ENCODE measurements at places on chromosomes 13 and 19.

GRCh38 chr19:38492181-38492813 is 58.8 kb downstream of the RYR1 start:
- DNase-seq = no peak

- no peak for DNase-seq
Observed at GRCh38 chr19:12034620-12035019, 859 bp downstream of the ZNF433 start.

DNA sequence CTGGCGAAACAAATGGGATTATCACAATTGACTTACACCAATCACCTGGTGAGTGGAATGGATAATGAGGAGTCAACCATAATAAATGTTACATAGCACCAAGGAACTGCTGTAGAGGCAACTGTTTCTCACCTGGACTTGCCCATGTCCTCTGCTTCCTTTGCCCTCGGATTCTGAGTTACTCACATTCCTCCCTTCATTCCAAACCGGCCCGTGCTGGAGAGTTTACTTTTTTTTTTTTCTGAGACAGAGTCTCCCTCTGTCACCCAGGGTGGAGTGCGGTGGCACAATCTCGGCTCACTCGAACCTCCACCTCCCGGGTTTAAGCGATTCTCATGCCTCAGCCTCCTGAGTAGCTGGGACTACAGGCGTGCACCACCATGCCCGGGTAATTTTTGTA is 41.5 kb upstream of the TSC22D1 start:
- DNase-seq = no peak

DNA sequence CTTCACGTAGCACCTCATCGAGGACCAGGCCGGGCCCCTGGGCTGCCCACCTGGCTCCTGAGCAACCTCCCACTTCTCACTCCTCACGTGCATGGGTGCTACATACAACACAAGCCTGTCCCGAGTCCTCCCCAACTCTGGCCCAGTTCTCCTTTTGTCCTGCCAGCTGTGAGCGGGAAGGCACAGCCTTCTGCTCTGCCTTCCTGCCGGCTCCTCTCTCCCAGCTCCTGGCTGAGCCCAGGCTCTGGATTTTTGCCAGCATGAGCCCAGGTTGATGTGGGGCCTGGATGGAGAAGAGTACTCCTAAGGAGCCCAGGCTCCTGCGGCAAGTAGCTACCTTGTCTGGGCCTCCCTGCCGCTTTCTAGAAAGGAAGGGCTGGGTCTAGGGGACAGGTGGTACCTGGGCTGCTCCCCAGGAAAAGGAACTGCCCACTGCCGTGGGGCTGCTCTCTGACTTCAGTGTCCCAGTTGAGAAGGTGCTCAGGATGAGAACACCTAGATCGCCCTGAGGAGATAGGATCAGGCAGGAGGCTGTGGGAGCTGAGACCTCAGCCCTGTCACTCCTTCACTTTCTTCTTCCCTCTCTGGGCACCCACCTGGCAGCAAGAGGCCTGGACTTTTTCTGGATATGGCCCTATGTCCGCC is 23.6 kb downstream of the LYL1 start:
- DNase-seq = no peak

DNA sequence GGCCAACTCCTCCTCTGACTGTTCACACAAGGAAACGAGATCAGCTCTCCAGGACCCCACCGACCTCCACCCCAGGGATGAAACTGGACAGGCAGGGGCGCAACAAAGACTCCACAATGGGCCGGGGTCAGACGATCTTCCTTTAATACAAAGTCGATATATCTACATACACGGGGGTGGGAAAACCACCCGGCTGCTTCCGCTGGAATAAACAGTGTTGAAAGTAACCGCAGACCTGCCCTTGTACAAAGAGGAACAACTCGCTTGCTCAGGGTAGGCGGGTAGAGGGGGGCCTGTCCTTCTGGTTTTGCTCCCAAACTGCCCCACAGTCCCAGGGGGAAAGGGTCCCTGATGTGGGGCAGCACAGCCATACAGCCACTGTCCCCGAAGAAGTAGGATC is 135.2 kb downstream of the PTPRS start:
- DNase-seq = no peak

DNA sequence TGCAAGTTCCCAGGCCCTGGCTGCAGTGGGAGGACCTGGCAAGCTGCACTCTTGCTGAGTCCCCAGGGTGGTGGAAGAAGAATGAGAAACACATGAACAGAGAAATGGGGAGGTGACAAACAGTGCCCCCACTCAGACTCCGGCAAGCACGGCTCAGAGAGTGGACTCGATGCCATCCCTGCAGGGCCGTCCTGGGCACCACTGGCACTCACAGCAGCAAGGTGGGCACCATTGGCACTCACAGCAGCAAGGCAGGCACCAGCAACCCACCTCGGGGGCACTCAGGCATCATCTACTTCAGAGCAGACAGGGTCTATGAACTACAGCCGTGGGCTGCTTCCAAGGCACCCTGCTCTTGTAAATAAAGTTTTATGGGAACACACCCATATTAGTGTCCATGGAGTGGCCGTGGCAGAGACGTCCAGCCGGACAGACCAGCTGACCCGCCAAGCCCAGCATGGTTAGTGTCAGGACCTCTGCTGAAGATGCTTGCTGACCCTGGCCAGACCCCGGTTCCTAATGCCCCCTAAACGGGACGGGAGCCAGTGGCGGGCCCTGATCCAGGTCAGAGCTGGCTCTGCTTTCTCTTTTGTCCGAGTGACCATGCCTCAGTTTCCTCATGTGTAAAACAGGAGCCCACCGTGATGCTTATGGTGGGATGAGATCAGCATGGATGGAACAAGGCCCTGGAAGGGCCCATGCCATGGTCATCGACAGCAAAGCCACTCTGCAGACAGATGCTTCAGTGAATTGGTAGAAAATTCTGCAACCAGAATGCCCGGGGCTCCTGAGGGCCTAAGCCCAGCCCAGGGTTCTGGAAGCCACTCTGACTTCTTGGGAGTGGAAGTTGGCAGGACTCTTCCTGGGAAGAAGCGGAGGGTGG is 2.1 kb upstream of the F10 start:
- DNase-seq = no peak

GRCh38 chr19:41746593-41747227 is 8.6 kb upstream of the CEACAM6 start:
- peak; percentile 12 for DNase-seq

- no peak for DNase-seq
Observed at GRCh38 chr13:101283782-101284181, 132.5 kb downstream of the NALCN start.

DNA sequence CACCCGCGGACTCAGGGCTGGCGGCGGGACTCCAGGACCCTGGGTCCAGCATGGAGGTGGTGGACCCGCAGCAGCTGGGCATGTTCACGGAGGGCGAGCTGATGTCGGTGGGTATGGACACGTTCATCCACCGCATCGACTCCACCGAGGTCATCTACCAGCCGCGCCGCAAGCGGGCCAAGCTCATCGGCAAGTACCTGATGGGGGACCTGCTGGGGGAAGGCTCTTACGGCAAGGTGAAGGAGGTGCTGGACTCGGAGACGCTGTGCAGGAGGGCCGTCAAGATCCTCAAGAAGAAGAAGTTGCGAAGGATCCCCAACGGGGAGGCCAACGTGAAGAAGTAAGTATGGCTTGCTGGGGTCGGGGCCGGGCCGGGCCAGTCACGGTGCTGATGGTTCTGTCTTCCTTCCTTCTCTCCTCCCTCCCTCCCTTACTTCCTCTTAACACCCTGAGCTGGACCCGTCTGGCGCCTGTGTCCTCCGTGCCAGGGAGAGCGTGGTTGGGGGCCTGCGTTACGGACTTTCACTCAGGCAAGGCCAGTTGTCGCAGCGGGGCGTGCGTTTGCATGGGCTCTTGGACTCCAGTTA is 1.4 kb downstream of the STK11 start:
- DNase-seq = no peak

- DNase-seq = no peak
Observed at GRCh38 chr13:57823704-57824103, 192.2 kb downstream of the PCDH17 start.

GRCh38 chr13:34086281-34086680 is 268.3 kb downstream of the RFC3 start:
- DNase-seq = no peak

GRCh38 chr19:57290970-57291369 is 10.7 kb downstream of the ZNF460 start:
- no peak for DNase-seq

DNA sequence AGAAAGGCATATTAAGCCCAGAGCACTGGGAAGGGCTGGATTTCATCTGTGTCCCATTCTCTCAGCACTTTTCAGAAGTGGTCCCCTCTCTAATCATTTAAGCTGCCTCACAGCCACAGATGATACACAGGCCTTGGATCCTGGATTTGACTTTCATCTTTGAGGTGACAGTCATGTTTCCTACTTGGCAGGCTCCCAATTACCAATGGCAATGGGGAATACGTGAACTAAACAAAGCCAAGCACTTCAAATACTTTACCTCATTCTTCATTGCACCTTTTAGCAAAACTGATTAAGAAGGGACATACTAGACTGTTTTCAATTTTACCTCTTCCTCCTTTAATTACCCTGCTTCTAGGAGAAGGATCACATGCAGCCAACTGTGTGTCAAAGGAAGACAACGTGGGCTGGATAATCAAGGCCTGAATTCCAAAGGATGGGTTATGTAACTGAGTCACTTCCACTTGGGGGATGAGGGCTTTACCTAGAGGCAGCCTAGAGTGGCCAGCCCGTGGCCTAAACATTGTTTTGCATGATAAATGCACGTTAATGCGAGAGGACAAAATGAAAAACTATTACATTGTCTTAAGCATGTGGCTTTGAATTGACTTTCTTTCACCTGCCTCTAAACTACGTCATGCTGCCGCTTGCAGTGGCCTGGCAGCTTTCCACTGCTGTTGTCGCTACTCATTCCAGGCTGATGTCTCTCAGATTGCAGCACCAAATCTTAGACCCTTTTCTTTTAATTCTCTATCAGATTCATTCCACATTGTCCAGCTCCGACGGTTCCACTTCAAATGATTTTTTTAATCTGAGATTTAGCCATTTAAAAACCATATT is 95.0 kb downstream of the KCTD12 start:
- no peak for DNase-seq

DNA sequence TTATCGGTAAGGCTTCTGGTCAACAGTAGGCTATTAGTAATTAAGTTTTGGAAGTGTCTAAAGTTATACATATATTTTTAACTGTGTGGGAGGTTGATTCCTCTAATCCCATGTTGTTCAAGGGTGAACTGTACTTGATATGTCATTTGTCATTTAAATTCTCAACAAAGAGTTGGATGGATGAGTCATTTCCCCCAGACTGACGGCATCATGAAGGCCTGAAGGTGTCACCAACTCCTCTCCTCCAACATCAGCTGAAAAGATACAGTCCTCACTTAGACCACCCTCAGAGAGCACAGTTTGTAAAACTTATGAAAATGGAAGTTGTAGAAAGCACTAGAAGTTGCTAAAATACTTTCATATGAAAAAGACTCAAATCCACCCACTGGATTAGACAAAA is 48.8 kb downstream of the DCLK1 start:
- no peak for DNase-seq

GRCh38 chr19:14786421-14786851 is 8.1 kb upstream of the ADGRE2 start:
- DNase-seq = no peak

DNA sequence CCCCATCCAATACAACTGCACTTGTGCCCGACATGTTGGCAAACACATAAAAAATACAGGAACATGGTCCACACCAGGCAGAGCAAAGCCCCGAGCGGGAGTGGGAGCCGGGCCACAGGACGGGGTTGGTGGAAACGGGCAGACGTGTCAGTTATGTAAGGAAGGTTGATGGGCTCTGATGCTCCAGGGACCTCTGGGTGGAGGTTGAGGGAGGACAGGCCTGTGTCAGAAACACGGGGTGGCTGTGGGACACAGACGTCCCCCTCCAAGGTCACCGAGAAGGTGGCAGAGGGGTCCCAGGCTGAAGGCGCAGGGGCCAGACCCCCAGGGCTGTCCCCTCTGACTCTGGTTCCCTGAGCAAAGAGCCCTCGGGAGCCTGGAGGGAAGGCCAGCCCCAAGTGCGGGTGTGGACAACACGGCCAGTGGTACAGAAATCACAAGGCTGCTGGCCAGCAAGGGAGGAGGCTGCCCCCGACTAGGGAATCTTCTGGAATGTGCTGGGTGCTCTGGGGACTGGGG is 31.4 kb upstream of the C13orf46 start:
- no peak for DNase-seq

DNA sequence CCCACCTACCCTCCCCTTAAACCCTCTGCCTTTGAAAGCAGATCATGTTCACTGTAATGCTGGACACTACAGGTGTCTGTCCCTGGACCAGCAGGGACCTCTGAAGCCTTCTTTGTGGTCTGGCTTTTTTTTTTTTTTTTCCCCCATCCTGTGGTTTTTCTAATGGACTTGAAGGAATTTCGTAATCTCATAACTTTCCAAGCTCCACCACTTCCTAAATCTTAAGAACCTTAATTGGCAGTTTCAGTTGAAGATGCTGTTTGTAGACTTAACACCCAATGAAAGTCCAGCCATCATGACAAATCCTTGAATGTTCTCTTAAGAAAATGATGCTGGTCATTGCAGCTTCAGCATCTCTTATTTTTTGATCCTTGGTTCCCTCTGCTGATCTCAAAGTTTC is 45.0 kb upstream of the LRCH1 start:
- no peak for DNase-seq

DNA sequence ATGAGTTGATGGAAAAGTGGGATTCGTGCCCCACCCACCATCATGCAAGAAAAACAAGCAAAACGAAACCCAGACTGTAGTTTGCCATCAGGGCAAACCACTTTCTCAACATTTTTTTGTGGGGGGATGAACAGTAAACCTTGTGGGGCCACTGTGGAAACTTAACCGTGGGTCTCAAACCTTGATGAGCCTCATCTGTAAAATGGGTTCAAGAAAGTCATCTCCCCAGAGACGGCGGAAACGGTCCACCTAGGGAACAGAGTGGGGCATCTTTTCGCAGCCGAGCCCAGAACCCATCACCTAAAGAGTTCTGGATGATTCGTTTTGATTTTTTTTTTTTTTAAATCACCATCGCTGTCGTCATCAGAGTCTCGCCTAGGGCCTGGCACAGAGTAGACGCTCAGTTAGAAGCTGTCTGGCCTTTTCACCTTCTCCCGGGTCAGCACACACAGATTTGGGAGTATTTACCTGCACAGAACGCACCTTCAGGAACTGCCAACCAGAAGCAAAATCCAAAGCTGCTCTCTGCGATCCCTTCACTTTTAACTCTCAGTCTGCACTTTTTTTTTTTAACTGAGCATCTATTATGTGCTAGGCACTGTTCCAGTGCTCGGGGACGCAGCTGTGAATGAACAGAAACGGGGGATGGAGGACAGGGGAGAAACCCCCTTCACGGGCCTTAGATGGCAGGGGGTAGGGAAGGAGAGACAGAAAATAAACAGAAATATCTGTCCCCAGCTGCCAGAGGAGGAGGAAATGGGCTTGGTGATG is 69.8 kb downstream of the CELF5 start:
- no peak for DNase-seq

GRCh38 chr13:24564881-24565280 is 52.3 kb upstream of the PARP4 start:
- DNase-seq = no peak
